ENCODE measurements at places on chromosomes 4 and X. TPM values are rescaled to one million over a fixed set of nuclear protein-coding genes. Genes with fewer than 3 reads are reported as not detected.

- no peak for DNase-seq
Measured at GRCh38 chr4:104138116-104138515, 356.6 kb downstream of the CXXC4 start.

MMRN1 gene
- polyA plus RNA-seq = not detected

GRCh38 chr4:2083116-2083825 lies 24.1 kb downstream of the NAT8L start:
- DNase-seq = no peak

DNA sequence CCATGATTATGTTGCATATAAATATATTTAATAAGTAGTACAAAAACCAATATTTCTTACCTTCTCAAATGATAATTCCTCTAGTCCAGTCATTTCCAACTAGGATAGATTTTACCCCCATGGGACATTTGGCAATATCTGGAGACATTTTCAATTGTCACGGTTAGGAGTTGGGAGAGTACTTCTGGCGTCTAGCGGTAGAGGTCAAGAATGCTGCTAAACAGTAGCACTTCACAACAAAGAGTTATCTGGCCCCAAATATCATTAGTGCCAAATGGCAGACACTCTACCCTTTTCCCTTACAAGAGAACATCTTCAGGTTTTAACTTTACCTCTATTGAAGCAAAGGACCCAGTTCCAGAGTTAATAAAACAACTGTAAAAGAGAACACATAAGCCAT lies 168.1 kb downstream of the FAT4 start:
- no peak for DNase-seq

- DNase-seq = peak; percentile 18
Measured at GRCh38 chrX:38175139-38175538, 45.5 kb downstream of the SRPX start.

- peak; percentile 55 for DNase-seq
Measured at GRCh38 chr4:94758700-94759399, 1.1 kb downstream of the BMPR1B start.

All from A549 (cell line).